Epithelial cell of proximal tubule (primary cell): ENCODE measurements at places on chromosomes 5 and 9.

DNA sequence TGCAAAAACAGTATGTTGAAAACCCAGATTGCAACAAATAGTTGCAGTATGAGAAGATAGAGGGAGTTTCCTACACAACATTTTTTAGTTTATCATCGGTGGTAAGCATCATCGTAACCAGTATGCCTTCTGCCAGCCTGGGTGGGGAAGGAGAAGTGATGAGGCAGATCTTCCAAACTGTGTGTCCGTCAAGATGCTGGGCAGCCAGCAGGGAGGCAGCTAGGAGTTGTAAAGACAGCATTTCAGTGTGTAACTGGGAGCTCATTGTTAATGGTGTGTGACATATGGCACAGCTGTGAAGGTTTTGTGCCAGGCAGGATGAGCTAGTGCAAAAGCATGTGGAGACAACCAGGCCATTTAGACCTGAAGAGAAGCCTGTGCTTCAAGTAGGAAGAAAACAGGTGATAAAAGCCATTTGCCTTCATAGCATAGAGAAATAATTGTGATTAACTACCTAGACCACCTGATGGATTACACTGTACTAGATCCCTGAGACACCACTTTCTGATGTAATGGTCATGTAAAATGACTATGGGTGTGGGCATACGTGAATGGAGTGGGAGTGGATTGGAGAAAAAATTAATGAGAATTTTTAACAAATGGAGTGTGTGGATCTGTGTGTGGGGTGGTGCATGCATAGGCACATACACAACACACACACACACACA lies 347.0 kb upstream of the ADAMTSL1 start:
- DNase-seq, result no peak

DNA sequence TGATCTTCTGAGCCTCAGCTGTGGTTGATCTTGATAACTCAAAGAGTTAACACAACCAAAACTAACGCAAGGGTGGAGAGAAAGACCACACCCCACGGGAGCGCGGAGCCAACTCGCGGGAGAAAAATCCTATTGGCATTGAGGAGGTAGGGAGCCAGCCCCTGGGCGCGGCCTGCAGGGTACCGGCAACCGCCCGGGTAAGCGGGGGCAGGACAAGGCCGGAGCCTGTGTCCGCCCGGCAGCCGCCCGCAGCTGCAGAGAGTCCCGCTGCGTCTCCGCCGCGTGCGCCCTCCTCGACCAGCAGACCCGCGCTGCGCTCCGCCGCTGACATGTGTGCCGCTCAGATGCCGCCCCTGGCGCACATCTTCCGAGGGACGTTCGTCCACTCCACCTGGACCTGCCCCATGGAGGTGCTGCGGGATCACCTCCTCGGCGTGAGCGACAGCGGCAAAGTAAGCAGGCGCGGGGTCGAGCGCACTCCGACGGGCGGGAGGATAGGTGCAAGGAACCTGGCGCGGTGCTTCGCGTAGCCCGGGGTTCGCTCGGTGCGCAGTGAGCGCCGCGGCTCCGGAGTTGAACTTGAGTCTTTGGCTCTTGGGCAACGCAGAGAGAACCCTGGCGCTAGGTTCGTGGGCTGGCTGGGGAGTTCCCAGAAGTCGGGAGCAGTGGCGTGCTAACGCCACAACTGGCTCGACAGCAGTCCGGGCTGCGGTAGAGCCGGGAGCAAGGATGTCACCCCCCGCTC lies at the start of gene GDA:
GDA (plus strand) TSS at position 210 of the 745 bp plus-strand sequence; CDS start at position 330, 120 bp downstream.
- DNase-seq, result no peak

DNA sequence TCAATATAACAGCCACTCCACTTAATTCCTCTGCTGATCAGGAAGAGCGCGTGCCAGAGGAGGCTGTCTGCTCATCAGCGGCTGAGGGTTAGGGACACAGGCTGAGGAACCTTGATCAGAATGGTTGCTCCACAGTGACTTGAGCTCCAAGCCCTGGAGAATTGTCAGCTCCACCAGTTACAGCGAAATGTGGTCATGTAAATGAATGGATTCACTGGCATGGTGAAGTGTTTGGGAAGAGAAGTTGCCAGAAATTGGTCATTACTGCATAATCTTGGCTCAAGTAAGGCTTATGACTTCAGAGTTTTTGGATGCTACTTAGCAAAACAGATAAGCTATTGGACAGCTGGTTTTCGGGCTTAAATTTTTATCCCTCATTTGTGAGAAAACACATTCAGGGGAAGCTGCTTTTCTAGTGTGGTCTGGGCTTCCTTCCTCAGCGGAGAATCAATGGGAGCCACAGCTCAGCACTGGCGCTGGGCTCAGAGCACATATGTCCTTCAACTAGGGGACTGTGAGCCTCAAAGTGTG lies 65.0 kb downstream of the PRRT1B start:
- no peak for DNase-seq

DNA sequence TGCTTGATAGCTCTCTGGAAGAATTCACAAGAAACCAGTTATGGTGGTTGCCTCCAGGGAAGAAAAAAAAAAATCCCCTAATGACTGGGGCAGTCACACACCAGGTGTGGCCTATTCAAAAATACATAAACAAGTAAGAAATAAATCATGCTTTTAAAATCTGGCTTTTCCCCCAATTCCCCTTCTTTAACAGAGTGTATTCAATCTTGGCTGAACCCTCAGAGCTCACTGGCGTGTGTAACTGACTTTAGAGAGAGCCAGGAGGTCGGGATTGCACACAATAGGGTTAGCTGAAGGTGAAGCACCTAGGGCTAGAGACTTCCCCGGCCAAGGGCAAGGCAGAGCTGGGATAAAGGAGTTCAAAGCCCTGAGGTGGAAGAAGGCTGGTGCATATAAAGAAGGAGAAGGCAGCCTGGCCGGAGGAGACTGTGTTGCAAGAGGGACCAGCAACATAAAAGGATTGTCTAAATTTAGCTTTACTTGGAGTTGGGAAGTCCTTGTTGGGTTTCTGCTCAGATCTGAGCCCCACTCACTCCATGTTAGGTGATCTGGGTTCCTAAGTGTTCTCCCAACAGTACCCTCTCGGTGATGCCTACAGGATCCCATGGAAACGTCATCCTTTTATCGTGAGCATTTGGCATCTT lies 19.7 kb downstream of the FNBP1 start:
- DNase-seq, result no peak

- no peak for DNase-seq
Observed at GRCh38 chr5:102286476-102286875, 9.6 kb downstream of the SLCO4C1 start.

GRCh38 chr5:3596857-3597166 lies 1.2 kb downstream of the IRX1 start:
- no peak for DNase-seq

DNA sequence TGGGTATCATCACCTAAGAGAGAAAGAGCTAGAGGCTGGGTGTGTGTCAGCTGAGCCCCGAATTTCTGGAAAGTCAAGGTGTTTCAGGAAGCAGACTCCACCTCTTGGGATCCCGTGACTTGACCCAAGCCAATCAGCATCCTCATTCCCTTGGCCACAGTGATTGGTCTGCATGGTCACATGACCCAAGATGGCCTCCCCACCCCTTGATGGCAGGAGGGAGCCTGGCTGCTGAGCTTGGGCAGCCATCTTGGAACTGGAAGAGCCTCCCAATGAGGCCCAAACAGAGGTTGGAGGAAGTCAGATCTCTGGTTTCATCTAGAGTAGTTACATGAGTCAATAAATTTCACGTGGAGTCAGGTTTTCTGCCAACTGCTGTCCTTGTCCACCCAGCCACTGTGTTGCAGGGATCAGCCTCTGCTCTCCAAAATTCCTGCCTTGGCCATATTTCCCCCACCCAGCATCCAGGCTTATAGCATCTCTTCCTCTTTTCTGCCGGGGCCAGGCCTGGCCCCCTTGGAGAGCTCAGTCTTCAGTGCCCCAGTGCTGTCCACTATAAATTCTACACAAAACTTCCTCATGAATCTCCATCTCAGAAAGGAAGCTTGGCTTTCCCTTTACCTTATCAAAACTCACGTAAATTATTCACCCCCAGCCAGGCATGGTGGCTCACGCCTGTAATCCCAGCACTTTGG lies 17.2 kb upstream of the SUSD3 start:
- no peak for DNase-seq

DNA sequence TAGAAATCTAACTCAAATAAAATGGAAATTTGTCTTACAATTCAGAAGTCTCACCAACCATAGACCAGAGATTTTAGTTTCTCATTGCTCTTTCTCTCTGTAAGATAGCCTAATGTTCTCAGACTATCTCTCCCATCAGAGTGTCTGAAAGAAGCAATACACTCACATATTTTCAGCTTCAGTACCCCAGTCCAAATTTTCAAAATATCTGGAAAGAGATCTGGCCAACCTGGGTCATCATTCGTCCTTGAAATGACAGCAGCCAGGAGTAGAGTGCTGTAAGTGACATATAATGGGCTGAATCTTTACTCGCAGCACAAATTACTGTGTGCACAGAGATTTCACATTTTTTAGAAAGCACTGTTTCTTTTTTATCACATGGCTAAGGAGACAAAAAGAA lies 313.3 kb upstream of the PRR16 start:
- no peak for DNase-seq

GRCh38 chr5:16178745-16179372 lies 732 bp downstream of the MARCHF11 start:
- no peak for DNase-seq

GRCh38 chr5:2725980-2726765 lies 25.3 kb downstream of the IRX2 start:
- DNase-seq, result no peak

- DNase-seq, result no peak
Observed at GRCh38 chr5:167835146-167835545, 456.3 kb upstream of the WWC1 start.

DNA sequence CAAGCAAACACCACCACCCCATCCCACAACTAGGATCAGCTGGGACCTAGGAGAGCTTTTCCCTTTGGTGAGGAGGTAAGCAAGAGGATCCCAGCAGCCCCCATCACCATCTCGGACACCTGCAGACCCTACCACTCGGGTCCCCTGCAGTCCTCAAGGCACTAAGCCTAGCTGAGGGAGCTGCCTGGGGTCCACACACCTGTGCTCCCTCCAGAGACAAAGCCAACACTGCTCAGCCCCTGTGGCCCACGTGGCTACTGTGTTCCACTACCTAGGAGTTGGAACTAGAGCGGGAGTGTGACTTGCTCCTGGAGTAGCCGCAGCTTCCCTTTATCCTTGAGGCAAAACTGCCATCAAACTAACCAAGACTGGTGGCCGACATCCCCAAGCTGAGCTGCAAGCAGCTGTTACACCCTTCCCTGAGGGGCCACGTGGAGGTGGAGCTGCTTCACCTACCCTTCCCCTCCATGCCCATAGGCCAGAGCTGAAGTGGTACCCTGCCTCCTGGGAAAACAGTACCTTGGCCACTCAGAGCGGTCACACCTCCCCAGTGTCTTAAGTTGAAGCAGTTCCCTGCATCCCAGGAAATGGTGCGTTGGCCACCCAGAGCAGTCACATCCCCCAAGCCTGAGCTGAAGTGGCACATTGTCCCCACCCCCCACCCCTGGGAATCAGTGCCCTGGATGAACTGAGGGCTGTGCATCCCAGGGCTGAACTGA lies 205.5 kb downstream of the CACNA1B start:
- no peak for DNase-seq

- DNase-seq, result no peak
Observed at GRCh38 chr5:157547941-157548512, 27.5 kb downstream of the ADAM19 start.

- no peak for DNase-seq
Observed at GRCh38 chr5:140469259-140469658, 67.6 kb downstream of the ANKHD1 start.

GRCh38 chr5:106962464-106963230 lies 708.1 kb downstream of the EFNA5 start:
- no peak for DNase-seq

- DNase-seq, result no peak
Observed at GRCh38 chr5:167750586-167750985, 540.9 kb upstream of the WWC1 start.

DNA sequence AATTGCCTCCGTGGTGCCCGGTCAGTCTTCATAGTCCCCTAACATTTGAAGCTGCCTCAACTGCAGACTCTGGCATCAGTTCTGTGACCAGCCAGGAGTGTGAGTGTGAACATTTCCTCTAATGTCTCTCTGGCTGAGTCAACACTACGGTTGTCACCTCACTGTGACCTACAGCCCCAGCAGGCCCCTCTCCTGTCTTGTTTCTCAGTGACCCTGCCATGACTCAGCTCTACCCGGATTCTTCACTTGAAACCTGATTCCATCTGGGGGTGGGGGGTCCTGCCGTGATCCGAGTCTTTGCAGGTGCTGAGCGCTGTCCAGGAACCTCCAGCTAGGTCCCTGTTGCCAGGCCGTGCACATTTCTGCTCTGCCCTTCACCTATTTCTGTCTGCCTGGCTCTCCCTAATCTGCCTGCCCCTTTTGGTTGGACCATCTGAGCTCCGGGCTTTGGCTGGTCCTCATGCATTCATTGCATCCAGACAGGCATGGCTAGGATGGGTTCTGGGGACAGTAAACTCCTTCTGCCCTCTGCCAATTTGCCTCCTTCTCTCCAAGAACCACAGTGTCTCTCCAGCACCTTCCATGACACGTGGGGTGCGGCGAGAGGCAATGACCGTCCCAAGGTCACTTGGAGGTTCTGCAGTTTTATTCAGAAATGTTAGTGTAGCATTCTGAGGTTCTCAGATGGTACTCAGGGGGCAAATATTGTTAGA lies 24.2 kb downstream of the STC2 start:
- DNase-seq, result no peak

- no peak for DNase-seq
Observed at GRCh38 chr5:157279605-157280239, 13.8 kb downstream of the CYFIP2 start.

DNA sequence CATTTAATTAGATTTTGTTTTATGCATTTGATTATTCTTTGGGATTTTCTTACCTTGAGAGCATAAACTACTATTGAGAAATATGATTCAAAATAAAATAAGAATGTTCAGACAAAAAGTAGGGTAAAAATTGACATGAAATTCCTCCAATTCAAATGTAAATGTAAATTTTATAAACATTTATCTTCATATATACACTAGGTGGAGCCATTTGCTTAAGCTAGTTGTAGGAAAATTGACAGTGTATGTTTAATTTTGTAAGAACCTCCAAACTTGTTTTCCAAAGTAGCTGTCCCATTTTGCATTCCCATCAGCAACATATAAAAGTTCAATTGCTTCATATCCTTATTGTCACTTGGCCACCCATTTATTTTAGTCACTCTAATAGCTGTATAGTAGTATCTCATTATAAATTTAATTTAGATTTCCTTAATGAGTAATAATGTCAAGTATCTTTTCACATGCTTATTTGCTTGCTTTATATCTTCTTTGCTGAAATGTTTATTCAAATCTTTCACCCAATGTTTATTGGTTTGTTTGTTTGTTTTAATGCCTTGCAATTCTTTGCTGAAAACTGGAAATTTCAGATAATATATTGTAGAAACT lies 37.6 kb upstream of the SLCO6A1 start:
- DNase-seq, result no peak

- DNase-seq, result no peak
Observed at GRCh38 chr9:128550770-128551656, 1.4 kb upstream of the SPTAN1 start.

GRCh38 chr9:89986190-89986589 lies 381.4 kb downstream of the GADD45G start:
- no peak for DNase-seq

DNA sequence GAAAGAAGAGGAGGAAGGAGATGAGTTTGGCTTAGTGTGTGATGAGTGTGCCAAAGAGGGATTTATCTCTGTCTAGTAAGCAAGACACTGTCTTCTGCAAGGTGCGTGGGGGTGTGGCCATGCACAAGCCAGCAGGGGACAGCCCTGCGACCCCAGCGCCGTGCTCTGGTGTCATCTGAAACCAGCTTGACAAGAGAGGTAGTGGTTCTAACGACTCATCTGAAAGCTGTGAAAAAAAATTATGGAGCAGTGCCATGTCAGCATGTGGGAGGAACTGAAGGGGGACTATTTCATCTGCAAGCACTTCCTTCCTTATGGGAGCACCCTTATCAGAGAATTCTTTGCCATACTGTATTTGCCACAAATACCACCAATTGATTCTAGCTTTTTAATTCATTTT lies 398.6 kb downstream of the PSAT1 start:
- no peak for DNase-seq
